ENCODE measurements at places on chromosomes 2 and 18.

- DNase-seq: no peak
Observed at GRCh38 chr18:79782566-79783308, 15.0 kb upstream of the KCNG2 start.

- peak; percentile 52 for DNase-seq
Observed at GRCh38 chr2:71548646-71549425, 95.5 kb downstream of the DYSF start.

DNA sequence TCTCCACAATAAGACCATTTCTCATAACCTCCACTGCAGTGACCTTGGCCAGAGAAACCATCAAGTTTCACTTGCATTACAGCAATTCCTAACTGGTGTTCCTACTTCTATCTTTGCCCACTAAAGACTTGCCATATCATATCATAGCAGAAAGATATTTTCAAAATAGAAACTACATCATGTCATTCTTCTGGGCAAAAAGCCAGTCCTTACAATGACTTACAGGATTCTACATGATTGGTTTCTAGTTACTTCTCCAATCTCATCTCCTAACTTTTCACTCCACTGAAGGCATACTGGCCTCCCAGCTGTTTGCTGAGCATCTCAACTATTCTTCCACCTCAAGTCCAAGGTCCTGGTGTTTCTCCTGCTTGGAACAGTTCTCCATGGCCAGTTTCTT, 151.4 kb downstream of the HNMT start:
- no peak for DNase-seq

DNA sequence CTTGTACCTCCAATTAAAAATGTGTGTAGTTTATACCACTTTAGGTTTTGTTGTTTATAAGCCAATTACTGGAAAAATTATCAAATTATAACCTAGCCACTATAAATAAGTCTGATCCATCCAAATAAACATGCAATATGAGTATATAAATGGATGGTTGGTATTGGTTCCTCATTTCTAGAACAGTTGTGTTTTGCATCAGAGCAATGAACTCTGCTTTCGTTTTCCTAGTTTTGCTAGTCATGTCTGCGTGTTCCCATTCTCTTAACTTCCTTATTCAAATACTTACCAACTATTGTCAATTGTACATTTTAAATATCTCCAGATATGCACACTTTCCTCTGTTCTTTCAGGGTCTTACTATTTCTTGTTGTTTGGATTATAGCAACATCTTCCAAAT, 641.7 kb downstream of the NR4A2 start:
- no peak for DNase-seq

GRCh38 chr2:86062043-86062442, 43.6 kb downstream of the POLR1A start:
- no peak for DNase-seq

DNA sequence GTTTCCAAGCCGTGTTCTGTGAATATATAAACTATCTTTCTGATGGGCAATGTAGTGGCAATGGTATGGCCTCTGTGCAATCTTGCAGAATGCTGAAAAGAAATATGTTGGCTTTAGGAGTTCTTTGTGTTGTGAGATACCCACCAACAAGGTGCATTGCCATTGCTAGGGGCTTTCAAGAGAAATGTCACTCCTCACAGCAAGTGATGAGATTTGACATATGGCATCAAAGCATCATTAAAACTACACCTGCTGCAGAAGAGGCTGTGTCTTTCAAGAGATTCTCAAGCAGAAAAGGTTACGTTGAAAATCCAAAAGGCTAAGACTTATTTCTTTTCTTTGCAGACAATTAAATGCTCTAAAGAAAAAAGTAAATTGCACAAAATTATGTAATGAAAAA, 1110.8 kb downstream of the CBLN2 start:
- no peak for DNase-seq

- no peak for DNase-seq
Observed at GRCh38 chr2:50723286-50723938, 308.5 kb downstream of the NRXN1 start.

- peak; percentile 38 for DNase-seq
Observed at GRCh38 chr18:62715759-62716615, 646 bp downstream of the PHLPP1 start.

DNA sequence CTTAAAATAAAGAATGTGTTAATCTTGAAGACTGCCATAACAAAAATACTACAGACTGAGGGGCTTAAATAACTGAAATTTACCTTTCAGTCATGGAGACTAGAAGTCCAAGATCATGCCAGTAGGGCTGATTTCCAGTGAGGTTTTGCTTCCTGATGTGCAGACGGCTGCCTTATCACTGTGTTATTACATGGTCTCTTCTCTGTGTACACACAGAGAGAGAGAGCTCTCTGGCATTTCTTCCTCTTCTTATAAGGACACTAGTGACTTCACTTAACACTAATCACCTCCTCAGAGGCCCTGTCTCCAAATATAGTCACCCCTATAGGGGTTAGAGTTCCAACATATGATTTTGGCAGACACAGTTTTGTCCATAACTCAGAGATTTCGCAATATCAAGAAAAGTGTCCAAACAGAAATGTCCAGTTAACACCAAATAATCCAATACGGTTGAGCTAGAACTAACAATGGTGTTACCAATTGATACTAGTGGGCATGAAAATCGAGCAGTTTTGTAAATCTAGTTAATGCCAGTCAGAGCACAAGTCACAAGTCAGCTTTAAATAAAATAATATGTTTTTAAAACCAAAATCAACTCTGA, 399.8 kb downstream of the ADCYAP1 start:
- DNase-seq: no peak

GRCh38 chr2:96089356-96090195, 26.8 kb downstream of the ADRA2B start:
- DNase-seq: no peak

DNA sequence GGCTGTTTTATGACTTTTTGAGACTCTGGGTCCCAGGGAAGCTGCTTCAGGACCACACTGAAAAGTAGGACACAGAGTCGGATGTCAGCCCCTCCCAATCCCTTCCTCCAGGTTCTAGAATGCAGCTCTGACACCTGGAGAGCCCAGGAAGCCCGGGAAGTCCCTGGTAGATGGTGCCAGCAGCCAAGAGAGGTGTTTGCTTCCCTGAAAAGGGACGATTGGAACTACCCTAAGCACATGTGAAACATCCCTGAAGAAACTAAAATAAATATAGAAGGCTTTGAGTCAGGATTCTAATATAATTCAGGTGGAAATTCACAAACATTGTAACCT, 163.2 kb upstream of the CYRIA start:
- no peak for DNase-seq

DNA sequence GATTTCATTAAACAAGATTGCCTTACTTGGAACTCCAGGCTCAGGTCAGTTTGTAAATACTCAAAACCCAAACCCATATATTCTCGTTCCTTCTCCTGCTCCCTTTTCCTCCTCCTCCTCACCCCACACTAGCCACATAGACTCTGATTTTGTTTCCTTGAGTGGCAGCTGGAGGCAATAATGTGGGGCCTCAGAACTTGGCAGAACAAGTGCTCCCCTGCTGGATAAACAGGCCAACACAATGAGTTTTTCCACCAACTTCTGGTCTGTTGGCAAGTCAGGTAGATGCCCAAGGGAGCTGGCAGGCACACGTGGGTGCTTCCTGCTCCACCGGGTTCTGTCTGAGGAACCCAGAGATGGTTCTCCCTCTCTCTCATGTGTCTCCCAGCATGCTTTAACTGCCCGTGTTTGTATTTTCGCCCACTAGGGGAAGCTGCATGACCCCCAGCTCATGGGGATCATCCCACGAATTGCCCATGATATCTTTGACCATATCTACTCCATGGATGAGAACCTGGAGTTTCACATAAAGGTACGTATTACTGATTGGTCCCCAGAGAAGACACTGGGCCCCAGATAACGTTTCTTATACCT, 61.9 kb downstream of the KIF5C start:
- DNase-seq: no peak

GRCh38 chr18:64710105-64710861, 561.4 kb upstream of the LINC00305 start:
- DNase-seq: no peak

DNA sequence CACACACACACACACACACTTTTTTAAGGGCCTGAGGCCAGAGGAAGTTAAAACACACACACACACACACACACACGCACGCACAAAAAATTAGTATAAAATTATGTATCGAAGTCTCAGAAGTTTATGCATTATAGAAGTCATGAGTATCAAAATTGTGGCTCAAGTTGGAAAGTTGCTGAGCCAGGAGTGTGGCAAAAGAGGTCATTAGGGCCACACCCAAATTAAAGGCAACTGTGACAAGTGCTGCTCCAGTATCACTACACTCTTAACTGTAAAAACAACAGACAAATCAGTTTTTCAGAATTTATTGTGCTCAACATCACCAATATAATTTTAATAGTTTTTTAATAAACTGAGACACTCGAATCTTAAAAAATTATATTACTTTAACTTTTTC, 36.9 kb downstream of the YWHAQ start:
- no peak for DNase-seq

DNA sequence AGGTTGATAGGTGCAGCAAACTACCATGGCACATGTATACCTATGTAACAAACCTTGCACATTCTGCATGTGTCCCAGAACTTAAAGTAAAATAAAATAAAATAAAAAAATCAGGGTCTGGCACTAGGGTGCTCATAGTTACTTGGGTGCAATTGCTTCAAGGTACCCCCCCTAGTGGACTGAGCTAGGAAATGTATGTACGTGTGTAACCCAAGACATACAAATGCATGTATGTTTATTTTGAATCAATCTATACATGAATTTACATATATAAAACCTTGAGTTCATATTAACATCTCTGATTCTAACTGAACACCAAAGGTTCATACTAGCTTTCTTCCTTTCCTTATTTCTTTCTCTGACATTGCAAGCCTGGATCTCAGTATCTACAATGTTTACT, 51.5 kb downstream of the USP37 start:
- no peak for DNase-seq

GRCh38 chr18:57890266-57890665, 87.2 kb upstream of the ATP8B1 start:
- DNase-seq: no peak

- DNase-seq: peak; percentile 20
Observed at GRCh38 chr2:174634130-174635014, 36.8 kb upstream of the WIPF1 start.

GRCh38 chr2:221448057-221448843, 123.9 kb downstream of the EPHA4 start:
- no peak for DNase-seq
